ENCODE measurements at places on chromosomes 11 and 22.

- no peak for DNase-seq
Observed at GRCh38 chr11:68441466-68442230, 18.9 kb upstream of the PPP6R3 start.

- no peak for DNase-seq
Observed at GRCh38 chr22:37661160-37661924, 2.8 kb downstream of the PDXP start.

- DNase-seq = no peak
Observed at GRCh38 chr11:26086028-26086427, 245.9 kb upstream of the ANO3 start.

DNA sequence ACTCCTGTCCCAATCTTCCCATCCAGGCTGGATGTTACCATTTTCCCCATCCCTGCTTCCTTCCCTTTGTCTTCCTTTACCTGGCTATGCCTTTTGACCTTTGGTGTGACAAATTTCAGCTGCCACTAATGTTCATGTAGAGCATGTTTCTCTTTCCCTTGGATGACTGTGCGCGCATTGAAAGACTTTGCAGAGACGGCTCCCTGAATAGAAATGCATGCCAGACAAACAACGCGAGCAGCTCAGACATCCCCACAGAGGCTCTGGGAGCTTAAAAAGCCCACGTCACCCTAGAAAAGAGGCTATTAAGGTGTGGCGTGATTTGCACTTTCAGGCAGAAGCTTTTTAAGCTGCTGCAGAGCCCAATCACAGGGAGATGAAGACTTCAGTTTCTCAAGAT, 202.0 kb downstream of the NTM start:
- DNase-seq = no peak

DNA sequence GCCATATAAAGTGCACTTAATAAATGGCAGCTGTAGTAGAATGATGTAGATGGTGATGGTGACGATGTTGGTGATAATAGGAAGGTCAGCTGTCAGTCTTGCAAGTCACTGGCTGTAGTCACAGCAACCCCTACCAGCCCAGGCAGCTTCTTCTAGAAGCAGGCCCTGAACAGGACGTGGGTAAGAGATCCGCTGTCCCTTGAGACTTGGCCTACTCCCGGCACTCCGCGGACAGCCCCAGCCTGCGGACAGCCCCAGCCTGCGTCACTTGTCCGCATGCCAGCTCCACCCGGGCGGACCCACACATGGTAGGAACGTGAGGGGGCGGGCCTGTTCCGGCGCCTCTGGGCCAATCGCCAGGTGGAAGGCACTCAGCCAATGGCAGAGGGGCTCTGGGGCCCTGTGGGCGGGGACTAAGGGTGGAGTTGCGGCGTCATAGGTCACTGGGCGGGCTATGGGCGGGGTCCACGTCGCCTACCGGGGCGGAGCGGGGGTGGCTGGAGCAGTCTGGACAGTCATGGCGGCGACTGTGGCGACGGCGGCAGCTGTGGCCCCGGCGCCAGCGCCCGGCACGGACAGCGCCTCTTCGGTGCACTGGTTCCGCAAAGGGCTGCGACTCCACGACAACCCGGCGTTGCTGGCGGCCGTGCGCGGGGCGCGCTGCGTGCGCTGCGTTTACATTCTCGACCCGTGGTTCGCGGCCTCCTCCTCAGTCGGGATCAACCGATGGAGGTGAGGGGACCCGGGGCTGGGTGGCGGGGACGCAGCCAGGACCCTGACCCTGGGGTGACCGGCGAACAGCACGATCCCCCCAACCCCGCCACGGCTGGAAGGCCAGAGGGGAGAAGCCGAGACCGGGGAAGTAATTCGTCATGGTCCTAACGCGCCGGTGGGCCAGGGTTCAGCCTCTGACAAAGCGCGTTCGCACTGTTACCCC, at the start of gene CRY2:
TSS of gene CRY2 (plus strand) at position 502 of the 937 bp plus-strand sequence. CDS start at position 518, 16 bp downstream.
- peak; percentile 99 for DNase-seq

GRCh38 chr11:119377112-119377901, 4.2 kb downstream of the USP2 start:
- DNase-seq = no peak

- no peak for DNase-seq
Observed at GRCh38 chr11:12765428-12765827, 91.2 kb downstream of the TEAD1 start.

DNA sequence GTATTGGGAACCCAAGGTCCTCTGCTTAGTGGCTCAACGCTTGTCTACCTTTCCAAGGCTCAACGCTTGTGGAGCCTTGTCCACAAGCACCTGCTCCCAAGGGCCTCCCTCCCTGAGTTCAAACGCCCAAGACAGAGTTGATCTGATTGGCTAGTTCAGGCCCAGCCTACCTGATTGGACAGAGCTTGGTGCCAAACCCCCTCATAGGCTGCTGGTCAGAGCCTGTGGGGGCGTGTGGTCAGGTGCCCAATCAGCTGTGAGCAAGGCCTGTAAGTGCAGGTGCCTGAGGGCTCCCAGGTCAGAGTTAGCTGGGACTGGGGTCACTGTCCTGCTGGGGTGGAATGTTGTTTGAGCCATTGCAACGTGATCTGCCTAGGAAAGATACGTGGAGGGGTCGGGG, 16.9 kb upstream of the TMPRSS6 start:
- no peak for DNase-seq

DNA sequence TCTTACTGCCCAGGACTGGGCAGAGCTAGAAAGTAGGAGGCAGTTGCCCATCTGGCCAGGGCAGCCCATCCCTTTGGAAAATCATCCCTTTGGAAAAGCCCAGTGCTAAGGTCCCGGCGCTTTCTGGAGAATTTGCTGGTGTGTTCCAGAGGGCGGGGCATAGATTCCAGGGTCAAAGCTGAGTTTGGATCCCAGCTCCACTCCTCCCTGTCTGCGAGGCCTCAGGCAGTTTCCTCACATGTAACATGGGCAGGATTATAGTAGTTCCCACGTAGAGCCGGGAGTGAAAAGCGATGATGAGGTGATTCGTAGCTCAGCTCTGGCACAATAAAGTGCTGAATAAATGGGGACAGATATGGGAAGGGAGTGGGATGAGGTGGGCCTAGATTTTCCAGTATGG, 31.4 kb upstream of the LRRC10B start:
- DNase-seq = no peak

DNA sequence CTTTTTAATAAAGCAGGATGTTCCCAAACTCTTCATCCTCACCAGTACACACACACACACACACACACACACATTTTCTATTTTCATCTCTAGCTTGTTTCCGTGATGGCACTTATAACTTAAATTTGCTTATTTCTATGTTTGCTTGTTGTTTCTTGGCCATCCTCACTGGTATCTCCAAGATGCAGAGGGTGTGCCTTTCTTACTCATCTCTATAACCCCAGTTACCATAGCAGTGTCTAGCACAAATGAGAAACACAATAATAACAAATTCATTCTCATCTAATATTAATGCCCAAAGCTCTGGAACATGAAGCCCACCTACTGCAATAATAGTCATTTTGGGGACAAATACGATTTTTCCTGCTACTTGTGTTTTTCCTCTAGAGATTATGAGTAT, 156.3 kb downstream of the GRM5 start:
- DNase-seq = no peak

DNA sequence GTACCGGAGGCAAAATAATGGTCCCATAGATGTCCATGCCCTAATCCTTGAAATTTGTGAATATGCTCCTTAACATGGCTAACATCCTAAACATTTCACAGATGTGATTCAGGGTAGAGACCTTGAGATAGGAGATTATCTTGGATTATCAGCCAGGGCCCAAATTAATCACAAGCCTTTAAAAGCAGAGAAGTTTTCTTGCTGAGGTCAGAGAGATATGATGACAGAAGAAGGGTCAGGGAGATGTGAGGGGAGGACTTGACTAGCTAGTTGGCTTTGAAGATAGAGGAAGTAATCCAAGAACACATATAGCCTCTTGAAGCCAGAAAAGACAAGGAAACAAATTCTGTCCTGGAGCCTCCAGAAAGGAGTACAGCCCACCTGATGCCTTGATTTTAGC, 19.1 kb upstream of the FDX1 start:
- DNase-seq = no peak

DNA sequence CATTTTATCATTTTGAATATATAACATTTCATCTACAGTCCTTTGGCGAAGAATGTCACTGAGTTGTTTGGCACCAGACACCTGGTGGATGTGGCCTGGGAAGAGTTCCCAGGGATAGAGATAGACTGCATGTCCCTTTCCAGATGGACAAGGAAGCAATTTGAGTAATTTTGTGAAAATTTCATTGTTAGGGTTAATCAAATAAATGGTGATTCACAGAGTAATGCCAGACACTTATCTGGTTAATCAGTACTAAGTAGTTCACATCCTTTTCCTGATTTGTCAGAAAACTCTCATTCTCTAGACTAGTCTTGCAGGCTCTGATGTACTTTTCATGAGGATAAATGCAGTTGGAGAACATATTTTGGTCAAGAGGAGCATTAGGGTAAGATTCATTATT, 41.6 kb downstream of the NAALAD2 start:
- no peak for DNase-seq

DNA sequence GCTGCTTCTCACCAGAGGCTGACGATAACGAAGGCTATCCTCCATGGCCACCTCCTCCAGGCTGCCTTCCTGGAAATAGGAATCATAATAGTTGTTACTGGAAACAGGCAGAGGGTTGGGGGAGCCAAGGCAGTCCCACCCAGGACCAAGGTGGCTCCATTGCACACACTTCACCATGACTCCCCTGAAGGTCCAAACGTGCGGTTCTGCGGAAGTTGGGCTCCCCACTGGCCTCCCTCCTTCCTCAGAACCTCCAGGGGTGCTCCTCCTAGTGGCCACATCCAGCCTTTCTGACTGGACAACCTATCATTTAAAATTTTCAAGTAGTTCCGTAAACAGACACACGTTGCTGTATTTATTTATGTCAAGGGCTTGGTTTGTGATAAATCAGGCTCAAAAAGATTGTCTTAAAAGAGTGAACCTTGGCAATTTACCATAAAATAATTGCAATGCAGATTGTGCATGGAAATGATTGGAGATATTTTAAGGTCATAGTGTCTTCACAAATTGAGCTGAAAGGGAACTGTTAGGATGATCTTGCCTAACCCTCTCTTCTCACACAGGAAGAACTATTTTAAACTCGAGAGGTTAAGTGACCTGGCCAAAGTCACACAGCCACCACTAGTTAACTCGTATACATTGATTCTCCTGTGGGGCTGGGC, 1.4 kb upstream of the TCN2 start:
- DNase-seq = no peak

- no peak for DNase-seq
Observed at GRCh38 chr11:36249246-36249645, 40.0 kb downstream of the COMMD9 start.

GRCh38 chr11:30453705-30454104, 130.8 kb downstream of the ARL14EP start:
- DNase-seq = no peak

DNA sequence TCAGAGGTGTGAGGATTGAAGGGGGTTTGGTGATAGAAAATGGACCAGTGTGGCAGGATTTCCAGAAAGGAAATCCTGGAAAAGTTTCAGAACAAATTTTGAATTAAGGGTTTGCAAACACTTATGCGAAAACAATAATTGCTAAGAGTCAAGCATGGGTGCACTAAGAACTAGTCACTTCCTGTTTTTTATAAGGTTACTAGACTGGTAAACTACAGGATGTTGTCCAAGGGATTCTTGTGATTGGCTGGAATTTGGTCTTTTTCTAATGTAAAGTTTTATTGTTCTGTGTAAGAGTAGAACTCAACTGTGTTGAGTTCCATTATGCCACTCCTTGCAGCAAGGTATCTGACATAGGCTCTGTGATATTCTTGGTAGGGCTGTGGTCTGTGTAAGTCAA, 54.1 kb downstream of the LIF start:
- no peak for DNase-seq

- DNase-seq = no peak
Observed at GRCh38 chr22:28397306-28397705, 282.3 kb downstream of the TTC28 start.

DNA sequence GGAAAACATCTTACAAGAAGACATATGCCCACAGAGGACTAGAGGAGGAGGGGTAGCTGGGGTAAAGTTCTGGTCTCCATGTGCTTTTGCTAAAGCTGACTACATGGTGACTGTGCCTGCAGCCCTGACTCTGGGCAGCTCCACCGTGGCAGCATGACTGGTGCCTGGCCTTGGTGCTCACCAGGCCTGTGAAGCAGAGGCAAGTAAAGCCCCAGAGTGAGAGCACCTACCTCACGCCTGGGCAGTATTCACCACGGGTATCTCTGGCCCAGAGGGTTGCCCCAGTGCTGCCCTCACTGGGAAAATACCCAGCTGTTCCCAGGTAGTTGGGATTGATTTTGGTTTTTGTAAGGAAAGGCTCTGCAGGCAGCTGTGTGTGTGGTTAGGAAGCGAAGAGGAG, 78.3 kb downstream of the CTTN start:
- no peak for DNase-seq

DNA sequence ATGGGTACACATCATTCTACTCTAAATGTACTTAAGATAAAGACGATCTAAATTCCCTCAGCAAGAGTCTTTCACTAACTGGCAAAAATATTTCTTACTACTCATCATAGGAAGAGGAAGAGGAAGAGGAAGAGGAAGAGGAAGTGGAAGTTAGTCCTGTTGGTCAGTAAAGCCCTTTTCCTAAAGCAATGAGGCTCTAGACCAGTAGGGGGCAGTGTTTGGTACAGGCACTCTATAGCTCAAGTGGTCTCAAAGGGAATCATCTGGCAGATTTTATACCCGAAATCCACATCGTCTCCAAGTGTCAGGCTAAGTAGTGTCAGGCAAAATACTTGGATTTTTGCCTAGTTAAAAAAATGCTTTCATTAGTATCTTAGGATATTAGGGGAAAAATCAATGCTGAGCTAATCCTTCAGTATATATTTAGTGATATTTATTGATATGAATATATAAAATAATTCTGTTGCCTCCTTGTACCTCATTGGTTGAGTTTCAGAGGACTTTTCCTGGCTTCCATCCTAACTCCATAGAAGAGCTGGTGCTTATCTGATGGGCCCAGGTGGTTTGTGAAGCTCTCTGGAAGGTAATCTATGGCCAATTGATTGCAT, 7.7 kb downstream of the BLID start:
- DNase-seq = no peak

- no peak for DNase-seq
Observed at GRCh38 chr11:15967966-15968365, 388.4 kb downstream of the SOX6 start.

GRCh38 chr11:117382746-117383145, 55.1 kb downstream of the CEP164 start:
- no peak for DNase-seq

DNA sequence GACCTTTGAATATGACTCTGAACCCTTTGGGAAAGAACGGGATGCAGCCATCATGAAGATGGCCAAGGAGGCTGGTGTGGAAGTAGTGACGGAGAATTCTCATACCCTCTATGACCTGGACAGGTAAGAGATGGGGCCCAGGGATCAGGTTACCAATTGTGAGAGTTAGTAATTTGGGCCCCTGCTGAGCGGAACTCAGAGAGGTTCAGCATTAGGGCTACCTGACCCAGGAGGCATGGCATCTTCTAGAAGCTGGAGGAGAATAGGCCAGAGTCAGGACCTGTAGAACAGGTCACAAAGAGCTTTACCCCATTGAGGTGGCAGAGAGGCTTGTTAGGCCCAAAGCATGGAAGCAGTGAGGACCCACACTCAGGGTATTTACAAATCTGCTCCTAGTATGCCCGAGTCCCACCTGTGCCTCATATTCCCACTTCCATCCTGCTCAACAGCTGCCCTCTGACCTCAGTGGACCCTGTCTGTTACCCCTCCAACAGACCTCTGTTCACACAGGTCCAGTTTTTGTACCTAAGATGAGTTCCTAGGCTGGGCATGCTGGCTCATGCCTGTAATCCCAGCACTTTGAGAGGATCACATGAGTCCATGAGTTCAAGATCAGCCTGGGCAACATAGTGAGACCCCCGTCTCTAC, 11.6 kb downstream of the CRY2 start:
- DNase-seq = no peak

All from stimulated activated CD4-positive, alpha-beta T cell treated with anti-CD3 and anti-CD28 coated beads, TNF-alpha, amount 100 ng/mL, for 4 hours (primary cell).